Hematopoietic multipotent progenitor cell (in vitro differentiated cells): ENCODE measurements at places on chromosomes 3 and 15.

DNA sequence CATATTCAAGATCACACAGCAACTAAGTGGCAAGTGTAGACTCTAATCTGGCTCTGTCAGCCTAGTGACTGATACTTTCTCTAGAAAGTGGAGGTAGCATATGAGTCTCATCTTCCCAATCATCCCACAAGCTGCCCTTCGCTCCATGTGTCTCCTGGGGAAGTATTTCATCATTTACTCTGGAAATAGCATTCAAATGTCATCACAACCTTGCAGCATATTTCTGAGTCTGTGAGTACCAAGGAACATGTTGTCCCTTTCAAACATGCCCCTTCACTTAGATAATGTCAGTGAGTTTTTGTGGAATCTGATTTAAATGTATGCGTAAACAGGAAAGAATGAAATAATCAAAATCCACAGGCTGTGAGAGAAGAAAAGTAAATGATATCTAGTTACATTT is 322.9 kb downstream of the SLC9A9 start:
- DNase-seq = no peak

DNA sequence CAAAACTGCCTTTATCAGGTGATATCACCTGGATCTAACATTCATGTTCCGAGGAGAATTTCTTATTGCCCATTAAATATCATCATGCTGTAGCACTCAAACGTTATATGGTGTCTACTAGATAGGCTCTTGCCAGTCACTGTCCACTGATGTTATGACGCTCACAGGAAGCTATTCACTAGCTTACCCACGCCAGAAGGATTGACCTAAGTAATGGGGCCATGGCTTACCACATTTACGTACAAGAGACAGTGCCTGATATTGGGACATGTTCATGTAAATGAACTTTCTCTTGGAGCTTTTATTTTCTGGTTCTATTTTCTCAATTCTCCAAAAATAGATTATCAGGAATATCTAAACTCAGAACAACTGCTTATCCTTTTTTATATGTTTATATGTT is 91.7 kb upstream of the NAALADL2 start:
- DNase-seq = no peak

GRCh38 chr3:159584421-159584820 is 404.2 kb upstream of the IL12A start:
- DNase-seq = no peak

GRCh38 chr15:83449937-83450506 is 2.9 kb downstream of the SH3GL3 start:
- no peak for DNase-seq
